MG63 (cell line): ENCODE measurements at places on chromosomes 11 and 22. TPM values are rescaled to one million over a fixed set of nuclear protein-coding genes. Genes with fewer than 3 reads are reported as not detected.

The LRRC74B gene
- total RNA-seq, result not detected in 2 replicates

The RASD2 gene
- 0.56 TPM in 1 of 2 replicates, not detected in the other for total RNA-seq

The PDHX gene
- total RNA-seq, result 64.3 and 88.0 TPM in 2 replicates

The USP35 gene
- 3.9 and 4.5 TPM in 2 replicates for total RNA-seq

The F2 gene
- total RNA-seq, result 0.46 TPM in 1 of 2 replicates, not detected in the other

The FAM180B gene
- not detected in 2 replicates for total RNA-seq

The SLC22A25 gene
- total RNA-seq, result not detected in 2 replicates

The PANX2 gene
- total RNA-seq, result 0.12 and 0.79 TPM in 2 replicates

The MPZL2 gene
- not detected in 2 replicates for total RNA-seq

The TCN1 gene
- not detected in 2 replicates for total RNA-seq

The TSPAN18 gene
- 0.15 and 0.95 TPM in 2 replicates for total RNA-seq

The CPT1B gene
- total RNA-seq, result 4.4 and 9.9 TPM in 2 replicates

The FAM181B gene
- not detected in 2 replicates for total RNA-seq

The CSRP3 gene
- not detected in 2 replicates for total RNA-seq

The CARD10 gene
- total RNA-seq, result 17.1 and 18.9 TPM in 2 replicates

The OR8D1 gene
- not detected in 2 replicates for total RNA-seq

The PIK3IP1 gene
- 0.17 and 3.7 TPM in 2 replicates for total RNA-seq

The HEPHL1 gene
- not detected in 2 replicates for total RNA-seq

The CD3D gene
- not detected in 2 replicates for total RNA-seq

The CFAP300 gene
- total RNA-seq, result 1.3 and 6.4 TPM in 2 replicates

The ARVCF gene
- 2.2 and 3.8 TPM in 2 replicates for total RNA-seq

The SLC22A12 gene
- not detected in 2 replicates for total RNA-seq

The SAA1 gene
- total RNA-seq, result not detected in 2 replicates

The FXYD6 gene
- total RNA-seq, result not detected in 2 replicates

The CSNK2A3 gene
- total RNA-seq, result 5.0 and 6.3 TPM in 2 replicates

The OR8G5 gene
- total RNA-seq, result not detected in 2 replicates

The ART1 gene
- not detected in 2 replicates for total RNA-seq

The EHBP1L1 gene
- total RNA-seq, result 30.8 and 65.1 TPM in 2 replicates

The SNX32 gene
- 0.43 TPM in 1 of 2 replicates, not detected in the other for total RNA-seq

The AAMDC gene
- 21.1 and 21.4 TPM in 2 replicates for total RNA-seq

The SAA2 gene
- 0.43 and 0.84 TPM in 2 replicates for total RNA-seq

The RIC3 gene
- not detected in 2 replicates for total RNA-seq

The LMO2 gene
- not detected in 2 replicates for total RNA-seq

The MSANTD2 gene
- 8.2 and 14.8 TPM in 2 replicates for total RNA-seq

The TECTA gene
- not detected in 2 replicates for total RNA-seq

The GNAZ gene
- total RNA-seq, result 10.5 and 12.8 TPM in 2 replicates

The NLRP14 gene
- 0.12 TPM in 1 of 2 replicates, not detected in the other for total RNA-seq

The CCDC89 gene
- total RNA-seq, result not detected in 2 replicates
